CD14-positive monocyte (primary cell): ENCODE measurements at places on chromosomes 12 and 14.
A peak's percentile ranks its signal among the peaks of the same experiment; 100 is the strongest.

GRCh38 chr14:102141797-102142196 is 2.1 kb downstream of the WDR20 start:
- DNase-seq = no peak

GRCh38 chr14:51495319-51495718 is 156.4 kb upstream of the FRMD6 start:
- DNase-seq = no peak

DNA sequence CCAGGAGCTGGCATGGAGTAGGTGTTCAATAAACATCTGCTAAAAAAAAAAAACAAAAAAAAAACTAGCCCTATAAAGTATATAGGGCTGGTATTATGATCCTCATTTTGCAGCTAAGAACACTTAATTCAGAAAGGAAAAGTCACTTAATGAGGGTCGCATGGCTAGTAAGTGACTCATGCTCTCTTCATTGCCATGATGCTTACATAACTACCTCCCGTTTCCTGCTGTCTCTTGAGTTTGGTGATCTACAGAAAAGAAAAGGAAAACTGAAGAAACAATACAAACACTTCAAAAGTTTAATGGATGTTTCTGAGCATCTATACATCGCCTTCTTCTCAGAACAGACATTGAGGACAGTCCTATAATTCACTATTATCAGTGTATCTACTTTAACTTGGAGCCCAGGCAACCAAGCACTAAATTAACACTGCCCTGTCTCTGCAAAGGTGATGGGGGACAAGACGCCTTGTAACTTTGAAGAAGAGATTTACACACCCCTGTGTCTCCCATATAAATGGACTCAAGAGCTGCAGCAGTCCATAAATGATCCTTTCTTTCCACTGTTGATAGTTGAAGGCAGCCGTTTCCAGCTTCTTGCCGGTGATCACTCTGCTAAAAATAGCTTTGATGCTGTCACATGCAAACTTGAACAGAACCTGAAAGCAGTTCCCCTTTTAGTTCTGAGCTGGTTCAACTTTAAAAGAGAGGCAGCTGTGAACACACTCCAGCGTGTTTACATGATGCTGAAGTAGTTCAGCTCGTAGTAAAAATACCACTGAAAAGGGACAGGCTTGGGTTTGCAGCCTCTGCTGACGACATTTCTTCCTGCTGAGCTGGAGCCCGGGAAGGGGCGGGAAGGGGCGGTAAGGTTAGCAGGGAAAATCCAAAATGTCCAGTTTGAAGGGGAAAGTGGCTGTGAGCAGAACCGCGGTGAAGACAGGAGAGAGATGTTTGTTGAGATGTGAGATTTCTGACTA is 113.3 kb downstream of the FOXN3 start:
- peak; percentile 84 for DNase-seq

GRCh38 chr14:72965249-72965648 is 39.0 kb downstream of the DCAF4 start:
- no peak for DNase-seq

- peak; percentile 56 for DNase-seq
Measured at GRCh38 chr14:34496679-34497513, 34.9 kb upstream of the SPTSSA start.

GRCh38 chr12:93793983-93794382 is 116.8 kb downstream of the CRADD start:
- DNase-seq = no peak

DNA sequence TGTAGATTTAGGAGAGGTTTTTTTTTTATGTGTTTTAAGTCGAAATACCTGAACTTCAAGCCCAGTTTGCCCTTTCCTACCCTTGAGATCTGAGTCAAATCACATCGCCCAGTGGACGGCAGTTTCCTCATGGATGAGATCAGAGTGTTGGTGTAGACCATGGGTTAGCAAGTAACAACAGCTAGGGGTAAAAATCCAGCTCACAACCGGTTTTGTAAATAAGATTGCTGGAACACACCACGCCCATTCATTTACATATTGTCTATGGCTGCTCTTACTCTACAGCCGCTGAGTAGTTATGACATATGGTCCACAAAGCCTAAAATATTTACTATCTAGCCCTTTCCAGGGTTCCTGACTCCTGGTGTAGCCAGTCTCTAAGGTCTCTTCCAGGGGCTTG is 158.5 kb upstream of the PLEKHG7 start:
- no peak for DNase-seq

- DNase-seq = peak; percentile 91
Measured at GRCh38 chr14:73728717-73729330, 14.6 kb upstream of the PNMA1 start.

DNA sequence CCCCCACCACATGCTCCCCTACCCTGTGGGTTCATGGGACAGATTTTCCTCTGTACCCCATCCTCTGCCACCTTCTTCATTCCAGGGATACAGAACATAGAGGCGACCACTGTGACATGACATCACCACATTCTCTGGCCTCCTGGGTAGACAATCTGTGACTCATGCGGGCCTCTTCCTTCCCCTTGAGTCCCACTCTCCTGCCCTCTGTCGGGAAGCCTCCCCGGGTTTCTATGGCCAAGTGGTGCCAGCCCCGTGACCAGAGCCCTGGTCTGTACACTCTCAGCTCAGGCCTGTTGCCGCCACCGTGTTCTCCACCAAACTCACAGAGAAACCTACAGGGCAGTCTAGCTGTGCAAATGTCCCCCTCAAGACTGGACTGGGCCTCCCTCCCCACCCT is 8.0 kb downstream of the CLMN start:
- DNase-seq = peak; percentile 76

DNA sequence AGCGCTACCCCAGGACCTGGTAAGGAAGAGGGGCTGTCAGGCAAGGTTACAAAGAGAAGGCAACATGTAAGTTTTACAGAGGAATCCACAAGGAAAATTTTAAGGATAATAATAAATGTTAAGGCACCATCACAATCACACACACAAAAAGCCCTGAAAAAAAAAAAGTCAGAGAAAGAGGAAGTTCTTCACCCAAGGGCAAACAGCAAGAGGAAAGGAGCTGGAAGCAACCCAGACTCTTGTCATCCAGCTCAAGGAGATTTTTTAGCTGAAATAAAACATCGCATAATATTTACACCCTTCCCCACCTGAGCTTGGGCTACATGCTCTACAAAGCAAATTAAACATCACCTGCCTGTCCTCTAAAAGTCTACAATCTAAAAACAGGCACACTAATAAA is 9.5 kb downstream of the SPTB start:
- DNase-seq = no peak

GRCh38 chr12:117872546-117873169 is 96.1 kb downstream of the KSR2 start:
- DNase-seq = no peak

GRCh38 chr12:53053218-53054111 is 3.6 kb downstream of the TNS2 start:
- peak; percentile 46 for DNase-seq

DNA sequence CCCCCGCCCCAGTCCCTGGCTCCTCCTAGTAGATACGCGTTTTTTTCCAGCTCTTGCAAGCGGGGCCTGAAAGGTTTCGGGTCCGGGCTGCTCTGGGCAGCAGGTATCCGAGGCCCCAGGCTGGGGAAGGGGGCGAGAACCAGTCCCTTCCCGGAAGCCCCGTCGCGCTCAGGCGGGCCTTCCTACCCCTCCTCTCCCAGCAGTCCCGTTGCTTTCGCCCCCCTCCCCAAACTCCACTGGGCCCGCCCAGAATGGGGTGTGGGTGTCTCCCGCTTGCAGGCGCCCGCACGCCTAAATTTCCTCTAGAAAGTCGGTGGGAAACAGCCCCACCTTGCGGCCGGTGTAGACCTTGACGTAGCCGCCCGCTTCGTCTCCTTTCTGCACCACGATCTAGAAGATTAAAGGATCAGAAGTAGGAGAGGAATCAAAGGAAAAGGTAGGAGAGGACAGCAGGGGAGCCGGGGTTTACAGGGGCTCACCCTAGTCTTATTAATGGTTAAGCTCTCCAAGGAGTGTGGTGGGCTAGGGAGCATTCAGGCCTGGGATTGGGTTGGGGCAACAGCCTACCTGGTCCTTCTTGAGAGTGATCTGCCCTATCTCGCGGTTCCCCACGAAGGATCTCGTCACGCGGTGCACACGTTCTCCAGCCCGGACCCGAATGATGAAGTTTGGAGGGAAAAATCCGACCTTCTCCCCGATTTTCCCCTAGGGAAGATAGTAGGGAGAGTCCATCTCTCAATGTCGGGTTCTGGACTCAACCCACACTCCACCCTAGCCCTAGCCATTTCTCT is 7.3 kb downstream of the STAC3 start:
- DNase-seq = peak; percentile 69
